ENCODE measurements at places on chromosomes 11 and 22.

- DNase-seq: no peak
Measured at GRCh38 chr11:63563201-63564055, at the start of gene PLAAT2. TSS of gene PLAAT2 (minus strand) at chr11:63563379. CDS start at chr11:63563324, 55 bp downstream.

GRCh38 chr11:20122131-20122530 is 38.1 kb downstream of the DBX1 start:
- DNase-seq: no peak

GRCh38 chr22:41846268-41846987 is 13.5 kb downstream of the SREBF2 start:
- DNase-seq: no peak

GRCh38 chr11:28223994-28224393 is 115.8 kb downstream of the METTL15 start:
- DNase-seq: no peak

- DNase-seq: no peak
Measured at GRCh38 chr11:119347940-119348605, 1.6 kb upstream of the MFRP start.

DNA sequence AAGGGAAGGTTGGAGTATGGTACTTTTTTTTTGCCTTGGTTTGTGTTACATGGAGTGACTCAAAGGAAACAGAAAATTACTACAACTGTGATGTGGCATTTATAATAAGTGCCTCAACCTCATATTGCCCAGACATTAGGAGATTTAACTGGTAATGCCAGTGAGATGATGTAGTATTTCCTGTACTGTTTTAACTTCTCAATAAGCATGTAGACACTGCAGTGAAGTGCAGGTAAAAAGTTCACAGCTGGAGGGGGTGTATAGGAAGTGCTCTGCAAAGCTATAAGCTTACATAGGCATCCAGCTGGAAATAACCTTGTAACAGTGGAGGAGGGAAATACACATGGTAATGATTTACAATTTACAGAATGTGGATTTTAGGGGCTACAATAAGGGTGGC is 138.2 kb upstream of the MTMR2 start:
- no peak for DNase-seq

DNA sequence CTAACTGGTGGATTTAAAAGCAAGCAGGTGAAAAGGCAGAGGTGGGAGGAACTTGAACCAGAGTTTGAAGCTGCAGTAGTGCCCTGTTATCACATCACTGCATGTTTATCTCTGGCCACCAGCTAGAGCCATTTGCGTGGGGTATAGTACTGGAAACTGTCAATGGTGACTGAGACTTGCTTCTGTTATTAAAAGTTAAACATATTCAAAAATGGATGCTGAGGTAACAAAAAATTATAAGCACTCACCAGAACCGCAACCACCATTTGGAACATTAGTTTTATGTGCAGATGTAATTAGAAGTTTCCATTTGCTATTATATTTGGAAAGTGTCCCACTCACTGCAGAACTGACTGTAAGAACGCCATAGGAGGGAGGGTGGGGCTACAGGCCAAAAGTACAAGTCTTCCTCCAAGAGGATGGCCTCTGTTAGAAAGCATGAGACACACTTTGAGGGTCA is 1.2 kb upstream of the CD59 start:
- DNase-seq: no peak

- no peak for DNase-seq
Measured at GRCh38 chr22:42367980-42368378, 64.2 kb downstream of the NFAM1 start.

- DNase-seq: no peak
Measured at GRCh38 chr11:116980136-116980793, 118.0 kb downstream of the SIK3 start.

GRCh38 chr22:39419096-39419495 is 19.5 kb downstream of the TAB1 start:
- DNase-seq: no peak

- DNase-seq: no peak
Measured at GRCh38 chr11:1371836-1372465, 17.8 kb upstream of the BRSK2 start.

- no peak for DNase-seq
Measured at GRCh38 chr11:99522467-99523173, 501.9 kb downstream of the CNTN5 start.

- DNase-seq: no peak
Measured at GRCh38 chr11:61730240-61730994, 22.0 kb upstream of the MYRF start.

DNA sequence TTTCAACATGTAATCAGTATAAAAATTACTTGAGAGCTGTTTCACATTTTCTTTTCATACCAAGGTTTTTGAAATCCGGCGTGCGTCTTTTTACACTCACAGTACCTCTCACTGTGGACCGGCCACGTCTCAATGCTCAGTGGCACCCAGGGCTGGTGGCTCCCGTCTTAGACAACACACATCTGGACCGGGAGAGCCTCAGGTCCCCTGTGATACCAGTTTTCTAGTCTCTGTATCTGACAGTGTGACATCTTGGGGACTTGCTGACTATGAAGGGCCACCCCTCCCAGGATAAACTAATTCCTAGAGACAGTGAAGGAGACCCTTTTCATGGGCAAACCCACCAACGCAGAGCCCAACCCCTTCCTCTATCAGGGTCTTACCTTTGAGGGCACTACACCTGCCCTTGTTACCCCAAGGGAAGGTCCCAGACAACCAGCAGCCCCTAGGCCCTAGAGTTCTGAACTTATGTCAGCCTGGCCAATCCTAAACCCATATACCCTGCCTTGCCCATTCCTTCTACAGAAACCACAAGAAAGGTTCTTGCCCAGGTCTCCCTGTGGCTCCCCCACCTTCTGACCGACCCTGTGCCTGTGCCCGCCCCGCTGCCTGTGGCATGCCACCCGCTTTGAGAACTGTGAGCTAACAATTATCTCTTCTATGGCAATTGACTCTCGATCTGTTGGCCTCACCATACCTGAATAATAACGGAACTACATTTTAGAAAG is 6.1 kb upstream of the ASCL2 start:
- peak; percentile 6 for DNase-seq

DNA sequence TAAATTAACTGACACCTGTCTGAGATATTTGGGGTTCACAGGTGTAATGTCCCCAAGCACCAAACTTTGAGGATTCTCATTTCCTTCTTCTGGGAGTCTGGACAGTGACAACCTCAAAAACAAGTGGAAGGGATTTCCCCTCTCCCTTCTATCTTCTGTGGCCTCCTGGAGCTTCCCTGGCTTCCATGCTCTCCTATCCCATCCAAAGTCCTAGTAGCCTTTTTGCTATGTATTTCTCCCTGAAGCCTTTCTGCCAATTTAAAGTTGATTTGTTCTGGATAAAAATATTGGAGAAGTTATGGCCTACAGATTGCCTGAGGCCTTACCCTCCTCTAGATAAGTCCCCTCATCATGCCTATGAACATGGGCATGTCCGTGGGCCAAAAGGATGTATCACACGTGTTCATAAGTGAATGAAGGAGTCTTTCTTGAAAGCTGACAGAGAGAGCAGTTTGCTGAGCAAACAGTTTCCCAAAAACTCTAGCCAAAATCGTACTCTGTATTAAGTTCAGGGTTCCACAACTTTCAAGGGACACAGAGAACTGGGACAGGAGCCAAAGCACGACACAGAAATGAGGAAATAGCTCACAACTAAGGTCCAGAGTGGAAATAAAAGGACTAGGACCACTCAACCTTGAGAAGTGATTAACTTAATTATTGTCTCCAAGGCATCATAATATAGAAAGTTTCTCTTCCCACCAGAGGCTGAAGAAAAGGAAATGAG is 6.7 kb downstream of the HEPACAM start:
- no peak for DNase-seq

- DNase-seq: no peak
Measured at GRCh38 chr22:36232715-36233401, 6.5 kb downstream of the APOL2 start.
